ENCODE measurements at places on chromosomes 4 and X. TPM values are rescaled to one million over a fixed set of nuclear protein-coding genes. Genes with fewer than 3 reads are reported as not detected.

HTN1 gene
- not detected for total RNA-seq

DNA sequence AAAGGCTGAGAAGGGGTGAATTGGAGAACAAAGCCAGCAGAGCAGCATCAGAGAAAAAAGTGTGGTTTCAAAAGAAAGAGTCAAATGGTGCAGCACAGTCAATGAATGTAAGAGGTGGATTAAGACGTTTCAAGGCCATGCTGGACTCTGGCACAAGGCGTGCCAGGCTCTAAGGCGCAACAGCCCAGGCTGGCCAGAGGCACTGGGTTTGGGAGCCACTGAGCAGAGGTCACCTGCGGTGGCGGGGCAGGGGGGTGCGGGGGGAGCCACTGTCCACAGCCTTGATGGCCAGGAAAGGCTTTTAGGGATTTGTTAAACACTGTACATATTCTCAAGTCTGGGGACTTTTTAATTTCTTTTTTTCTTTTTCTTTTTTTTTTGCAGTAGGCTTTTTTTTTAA is 222.5 kb upstream of the FAT1 start:
- no peak for DNase-seq

DNA sequence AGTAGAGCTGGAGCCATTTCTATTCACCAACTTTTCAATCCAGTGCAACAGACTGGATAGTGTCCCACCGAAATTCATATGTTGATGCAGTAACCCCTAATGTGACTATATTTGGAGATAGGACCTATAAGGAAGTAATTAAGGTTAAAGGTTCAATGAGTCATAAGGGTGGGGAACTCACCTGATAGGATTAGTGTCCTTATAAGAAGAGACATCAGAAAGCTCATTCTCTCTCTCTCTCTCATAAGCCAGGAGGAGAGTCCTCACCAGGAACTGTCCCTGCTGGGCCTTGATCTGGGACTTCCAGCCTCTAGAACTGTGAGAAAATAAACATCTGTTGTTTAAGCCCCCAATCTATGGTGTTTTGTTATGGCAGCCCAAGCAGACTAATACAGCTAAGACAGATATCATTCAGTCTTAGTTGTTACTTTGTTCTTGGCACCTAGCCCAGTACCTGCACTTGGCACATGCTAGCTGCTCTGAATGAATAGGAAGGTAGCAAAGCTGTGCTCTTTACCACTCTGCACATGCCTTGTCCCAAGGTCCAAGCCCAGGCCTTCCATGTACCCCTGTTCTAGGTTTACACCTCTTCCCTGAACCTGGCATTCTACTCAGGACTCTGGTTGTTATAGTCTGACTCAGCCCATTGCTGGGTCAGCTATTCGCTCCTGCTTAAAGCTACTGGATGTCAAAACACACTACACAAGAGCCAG is 19.2 kb upstream of the BRS3 start:
- no peak for DNase-seq

DNA sequence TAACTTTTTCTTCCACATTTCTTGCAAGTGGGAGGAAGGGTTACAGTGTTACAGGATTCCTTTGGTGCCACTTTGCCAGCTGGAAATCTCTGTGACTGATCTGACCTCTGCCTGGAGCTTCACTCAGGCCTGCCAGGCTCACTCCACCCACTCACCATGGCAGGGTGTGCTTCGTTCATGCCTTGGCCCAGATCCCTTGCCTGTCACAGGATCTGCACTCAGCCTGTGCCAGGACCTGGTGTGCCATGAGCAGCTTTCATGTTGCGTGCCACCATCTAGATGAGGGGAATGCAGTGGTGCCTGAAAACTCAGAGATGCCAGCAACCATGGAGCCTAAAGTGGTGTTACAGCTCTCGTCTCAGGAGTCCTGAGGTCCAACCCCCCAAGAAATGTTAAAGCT is 2596.4 kb downstream of the PCDH7 start:
- no peak for DNase-seq

- no peak for DNase-seq
Measured at GRCh38 chr4:161101881-161102280, 1061.9 kb downstream of the FSTL5 start.

DNA sequence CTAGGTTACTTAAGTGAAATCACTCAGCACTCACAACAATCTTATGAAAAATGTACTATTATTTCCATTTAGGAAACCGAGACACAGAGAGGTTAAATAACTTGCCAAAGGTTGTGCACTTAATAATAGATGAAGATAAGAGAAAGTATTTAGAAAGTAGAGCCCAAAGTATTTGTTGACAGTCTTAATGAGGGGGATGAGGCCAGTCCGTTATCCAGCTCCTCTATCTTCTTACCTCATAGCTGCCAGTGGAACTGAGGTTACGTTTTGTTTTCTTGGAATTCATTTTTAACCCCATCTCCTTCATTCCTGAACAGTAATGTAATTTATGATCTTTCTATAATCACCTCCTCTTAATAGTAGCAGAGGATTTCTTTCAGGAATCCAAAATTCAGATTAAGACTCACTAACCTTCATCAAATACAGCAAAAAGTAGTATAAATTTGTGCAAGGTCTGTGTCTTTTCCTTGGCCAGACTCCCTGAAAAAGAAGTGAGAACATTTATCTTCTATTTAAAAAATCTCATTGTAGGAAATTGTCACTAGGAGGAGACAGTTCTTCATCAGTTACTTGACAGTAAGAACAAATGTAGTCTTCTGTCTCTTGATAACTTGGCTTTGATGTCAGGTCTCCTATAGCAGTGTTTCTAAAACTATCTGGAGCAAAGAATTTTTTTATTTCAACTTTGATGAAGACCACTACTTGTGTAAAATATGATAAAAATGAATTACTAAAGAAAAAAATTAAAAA is 35.5 kb downstream of the F8 start:
- DNase-seq, result no peak

DNA sequence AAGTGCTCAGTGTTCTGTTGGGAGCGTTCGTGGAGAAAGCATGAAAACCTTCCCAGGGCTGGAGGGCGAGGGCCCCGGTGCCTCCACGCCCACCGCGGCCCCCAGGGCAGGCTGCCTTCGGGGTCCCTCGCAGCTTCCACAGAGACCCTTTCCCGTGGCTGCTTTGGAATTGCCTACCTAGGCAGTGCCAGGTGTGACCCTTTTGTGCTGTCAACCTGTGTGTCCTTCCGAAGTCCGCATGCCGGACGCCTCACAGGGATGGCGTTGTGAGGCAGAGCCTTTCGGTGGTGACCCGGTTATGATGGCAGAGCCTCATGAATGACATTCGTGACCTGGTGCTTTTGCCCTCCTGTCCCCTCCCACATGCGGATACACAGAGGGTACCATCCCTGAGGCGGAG is 17.4 kb downstream of the TMEM175 start:
- DNase-seq, result no peak

DNA sequence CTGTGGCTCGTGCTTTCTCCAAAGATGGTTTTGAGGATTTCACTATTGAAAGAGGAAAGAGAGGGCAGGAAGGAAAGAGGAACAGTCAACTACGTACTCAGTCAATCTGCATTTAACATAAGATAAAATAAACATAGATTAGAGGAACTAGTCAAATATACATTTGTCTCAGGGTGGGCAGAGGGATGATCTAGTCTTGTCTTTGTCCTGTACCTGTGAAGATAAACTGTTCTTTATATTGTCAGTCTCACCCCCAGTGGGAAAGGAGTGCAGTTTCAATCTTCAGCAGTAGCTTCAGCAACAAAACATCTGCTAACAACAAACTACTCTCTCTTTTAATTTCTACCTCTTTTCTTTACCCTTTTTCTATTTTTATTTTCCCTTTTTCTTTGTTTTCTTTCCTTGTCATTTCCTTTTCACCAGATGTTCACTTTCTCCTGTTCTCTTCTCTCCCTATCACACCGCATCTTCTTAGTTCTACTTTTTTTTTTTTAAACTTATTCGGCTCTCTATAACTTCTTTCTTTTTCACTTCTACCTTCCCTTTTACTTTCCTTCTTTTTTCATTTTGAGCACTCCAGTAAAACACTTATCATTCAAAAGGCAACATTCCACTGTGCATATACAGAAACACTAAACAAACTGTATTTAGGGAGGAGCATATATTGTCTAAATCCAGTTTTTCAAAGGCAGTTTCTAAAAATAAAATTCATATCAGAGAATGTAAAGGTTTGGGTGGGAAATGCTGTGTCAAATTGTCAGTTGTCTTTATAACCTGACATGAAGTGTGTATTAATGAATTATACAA is 51.4 kb upstream of the GUCY1A1 start:
- DNase-seq, result no peak

GRCh38 chr4:61162116-61162515 is 38.0 kb upstream of the ADGRL3 start:
- DNase-seq, result no peak

DNA sequence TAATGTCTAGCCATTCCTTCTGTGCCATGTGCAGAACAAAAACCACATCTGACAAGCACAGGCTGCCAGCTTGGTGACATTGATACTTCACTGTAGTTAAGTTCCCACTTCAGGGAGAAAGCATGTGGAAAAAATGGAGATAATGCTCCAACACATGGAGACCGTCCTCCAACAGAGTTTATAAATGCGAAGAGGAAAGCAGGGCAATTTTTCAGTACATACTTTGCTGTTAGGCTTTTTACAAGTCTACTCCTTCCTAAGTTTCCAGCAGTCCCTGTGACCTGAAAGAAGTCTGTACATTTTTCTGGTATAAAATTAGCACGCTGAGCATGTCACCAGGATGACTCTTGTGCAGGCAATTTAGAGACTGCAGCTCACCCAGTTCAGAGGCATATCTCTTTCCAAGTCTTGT is 766.9 kb upstream of the IGFBP7 start:
- DNase-seq, result no peak

GRCh38 chr4:2042204-2042946 is 16.8 kb upstream of the NAT8L start:
- DNase-seq, result no peak

All from left cardiac atrium (tissue), 4 donors.